ENCODE measurements at places on chromosomes 11 and 22.

GRCh38 chr11:64229744-64230170 is 591 bp upstream of the DNAJC4 start:
- DNase-seq, result no peak

DNA sequence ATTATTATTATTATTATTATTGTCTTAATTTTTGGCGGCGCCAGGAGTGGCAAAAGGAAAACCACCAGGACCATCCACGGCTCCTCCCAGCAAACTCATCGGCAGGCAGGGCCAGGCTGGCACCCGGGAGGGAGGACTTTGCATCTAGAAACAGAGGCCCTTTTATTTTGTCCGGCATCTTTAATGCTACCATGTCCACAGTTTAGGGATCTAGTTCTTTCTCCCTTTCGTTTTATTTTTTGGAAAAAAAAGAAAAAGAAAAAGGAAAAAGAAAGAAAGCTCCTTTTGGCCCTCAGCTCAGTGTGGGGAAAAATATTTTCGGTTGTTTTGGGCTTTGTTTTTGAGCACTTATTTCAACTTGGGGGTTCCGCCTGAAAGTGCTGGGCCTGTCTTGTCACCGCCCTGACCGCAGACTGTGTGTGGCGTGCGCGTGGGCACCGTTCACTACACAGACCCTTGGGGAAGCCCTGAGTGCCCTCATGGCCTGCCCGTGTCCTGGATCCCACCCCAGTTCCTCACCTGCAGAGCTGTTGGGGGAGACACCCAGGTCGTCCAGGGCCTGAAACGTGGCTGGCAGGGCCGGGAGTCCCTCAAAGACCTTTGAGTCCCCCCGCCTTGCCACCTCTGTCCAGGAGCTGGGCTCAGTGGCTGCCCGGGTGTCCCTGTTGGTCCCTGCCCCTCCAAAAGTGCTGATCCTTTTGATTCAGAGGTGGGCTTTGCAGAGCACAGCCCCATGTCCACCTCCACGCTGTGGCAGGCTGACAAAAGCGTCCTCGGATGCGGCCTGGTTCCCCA is 69.1 kb upstream of the PPARA start:
- DNase-seq, result no peak

- no peak for DNase-seq
Measured at GRCh38 chr11:130456286-130456685, 7.8 kb downstream of the ADAMTS15 start.

DNA sequence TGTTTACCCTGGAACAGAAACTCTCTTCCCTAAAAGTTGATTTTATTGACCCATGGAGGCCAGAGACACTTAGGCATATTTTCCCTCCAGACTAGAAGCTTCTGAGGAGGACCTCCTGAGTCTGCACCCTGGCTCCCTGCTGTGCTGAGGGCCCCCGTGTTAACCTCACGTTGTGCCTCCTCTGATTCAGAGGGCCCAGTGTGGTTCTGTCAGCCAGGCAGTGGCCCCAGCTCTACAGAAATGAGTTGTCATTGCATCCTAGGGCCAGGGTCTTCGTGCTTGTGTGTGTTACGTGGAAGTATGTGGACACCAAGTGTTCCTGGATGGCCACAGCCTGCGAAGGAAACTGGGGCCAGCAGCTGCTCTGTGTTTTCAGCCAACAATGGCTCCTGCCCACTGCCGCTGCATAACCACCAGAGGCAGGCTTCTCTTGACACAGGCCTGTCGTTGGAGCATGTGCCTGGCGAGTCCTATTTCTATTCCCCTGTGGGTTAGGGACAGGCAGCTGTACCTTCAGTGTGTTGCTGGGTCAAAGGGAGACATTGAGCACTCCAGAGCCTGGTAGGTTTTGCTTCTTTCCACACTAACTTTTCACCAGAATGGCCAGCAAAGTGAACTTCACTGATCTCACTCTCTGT is 44.5 kb downstream of the MED15 start:
- DNase-seq, result peak; percentile 80

GRCh38 chr11:256952-257737 is 20.4 kb downstream of the PSMD13 start:
- DNase-seq, result no peak

GRCh38 chr11:35550374-35551036 is 25.1 kb upstream of the PAMR1 start:
- DNase-seq, result no peak

DNA sequence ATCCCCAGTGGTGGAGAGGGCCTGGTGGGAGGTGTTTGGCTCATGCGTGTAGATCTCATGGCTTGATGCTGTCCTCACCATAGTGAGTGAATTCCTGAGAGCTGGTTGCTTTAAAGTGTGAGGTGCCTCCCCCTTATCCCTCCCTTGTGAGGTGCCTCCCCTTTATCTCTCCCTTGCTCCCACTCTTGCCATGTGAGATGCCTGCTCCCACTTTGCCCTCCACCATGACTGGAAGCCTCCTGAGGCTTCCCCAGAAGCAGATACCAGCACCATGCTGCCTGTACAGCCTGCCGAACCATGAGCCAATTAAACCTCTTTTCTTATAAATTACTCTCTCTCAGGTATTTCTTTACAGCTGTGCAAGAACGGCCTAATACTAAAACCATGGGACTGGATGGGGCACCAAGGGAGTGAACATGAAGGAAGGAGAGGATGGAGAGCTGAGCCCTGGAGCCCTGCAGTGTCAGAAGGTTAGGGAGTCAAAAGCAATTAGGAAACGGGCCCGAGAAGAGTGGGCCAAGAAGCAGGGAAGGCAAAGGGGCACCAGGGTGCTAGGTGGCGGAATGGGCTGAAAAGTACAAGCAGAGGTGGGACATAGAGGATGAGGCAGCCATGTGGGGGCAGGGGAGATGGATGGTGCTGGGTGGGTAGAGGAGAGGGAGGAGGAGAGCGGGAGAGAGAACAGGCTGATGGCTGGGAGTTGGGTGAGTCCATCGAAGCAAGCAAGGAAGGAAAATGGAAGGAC is 9.4 kb downstream of the IFITM10 start:
- no peak for DNase-seq

DNA sequence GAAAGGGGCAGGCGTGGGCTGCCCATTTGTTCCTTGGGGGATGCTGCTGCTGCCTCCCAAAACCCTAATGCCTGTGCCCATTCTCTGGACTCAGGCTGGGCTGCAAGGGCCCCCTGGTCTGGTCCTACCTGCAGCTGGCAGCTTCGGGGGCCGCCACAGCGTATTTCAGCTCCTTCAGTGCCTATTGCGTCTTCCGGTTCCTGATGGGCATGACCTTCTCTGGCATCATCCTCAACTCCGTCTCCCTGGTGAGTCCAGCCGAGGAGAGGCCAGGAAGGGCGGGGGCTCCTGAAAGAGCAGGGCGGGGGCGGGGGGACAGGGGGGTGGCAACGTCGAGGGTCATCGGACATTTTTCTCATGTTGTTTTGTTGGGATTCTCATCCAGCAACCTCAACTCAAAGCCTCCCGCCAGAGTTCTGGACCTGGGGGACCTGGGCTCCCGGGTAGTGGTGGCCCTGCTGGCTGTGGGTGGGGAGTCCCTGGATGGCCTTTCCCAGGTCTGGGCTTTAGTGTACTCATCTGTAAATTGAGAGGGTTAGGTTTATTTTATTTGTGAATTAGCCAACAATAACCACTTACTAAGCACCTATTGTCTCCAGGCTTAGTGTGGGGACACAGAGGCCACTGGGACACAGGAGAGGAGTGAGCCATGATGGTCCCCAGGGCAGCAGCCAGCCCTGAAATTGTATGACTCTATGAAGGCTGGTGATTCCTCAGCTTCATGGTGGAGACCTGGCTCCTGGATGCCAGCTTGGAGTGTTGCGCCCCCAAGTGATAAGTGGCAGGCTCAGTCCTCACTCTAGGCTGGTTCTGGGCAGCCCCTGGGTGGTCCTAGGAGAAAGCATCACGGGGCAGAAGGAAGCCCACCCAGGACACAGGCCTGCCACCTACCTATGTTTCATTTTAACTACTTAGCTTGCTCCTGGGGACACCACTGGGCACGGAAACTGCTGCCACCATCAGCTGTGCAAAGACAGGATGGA is 36.0 kb downstream of the CAPN1 start:
- DNase-seq, result no peak

DNA sequence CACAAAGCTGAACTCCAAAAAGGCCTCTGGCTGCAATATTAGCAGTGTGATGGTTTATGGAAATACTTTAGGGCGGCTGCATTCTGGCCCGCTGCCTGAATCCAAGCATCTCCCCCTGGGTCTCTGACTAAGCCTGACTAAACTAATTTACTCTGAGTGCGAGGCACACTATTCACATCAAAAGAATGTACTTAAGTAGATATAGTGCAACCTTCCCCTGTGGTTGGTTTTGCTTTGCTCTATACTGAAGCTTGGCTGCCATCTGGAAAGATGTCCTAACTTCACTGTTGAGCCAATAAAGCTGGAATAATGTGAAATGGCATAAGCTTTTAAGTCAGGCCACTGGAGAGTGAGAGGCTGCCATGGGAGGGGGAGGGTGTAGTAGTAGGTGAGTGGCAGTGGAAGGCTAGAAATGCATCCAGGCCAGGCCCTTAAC is 321.6 kb downstream of the AASDHPPT start:
- no peak for DNase-seq

- peak; percentile 39 for DNase-seq
Measured at GRCh38 chr22:28833276-28833923, 33.0 kb upstream of the XBP1 start.

GRCh38 chr11:44047931-44048431 is at the start of gene ACCSL:
ACCSL (plus strand) TSS chr11:44047981; CDS start chr11:44048037, 56 bp downstream.
- DNase-seq, result no peak

- peak; percentile 20 for DNase-seq
Measured at GRCh38 chr11:27158456-27159334, 118.1 kb downstream of the BBOX1 start.

GRCh38 chr11:934527-934926 is 8.9 kb downstream of the AP2A2 start:
- DNase-seq, result no peak

GRCh38 chr11:112248201-112248600 is 12.5 kb downstream of the PLET1 start:
- no peak for DNase-seq

DNA sequence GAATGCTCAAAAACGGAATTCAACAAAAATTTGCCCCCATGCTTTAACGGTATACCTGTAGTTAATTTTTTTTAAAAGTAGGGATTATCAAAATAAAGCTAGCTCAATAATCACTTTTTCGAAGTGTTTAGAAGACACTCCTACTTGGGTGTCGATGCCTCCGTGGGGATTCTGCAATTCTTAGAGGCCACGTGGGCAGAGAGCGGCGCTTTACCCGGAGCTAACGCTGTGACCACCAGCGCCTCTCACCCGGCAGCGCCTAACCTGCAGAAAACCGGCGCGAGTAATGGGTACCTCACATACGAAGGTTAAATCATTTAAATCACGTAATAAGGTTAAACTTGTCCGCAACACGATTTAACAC is 583 bp downstream of the TAF1D start:
- DNase-seq, result peak; percentile 26

GRCh38 chr22:29715705-29716104 is 4.1 kb upstream of the CABP7 start:
- DNase-seq, result no peak

DNA sequence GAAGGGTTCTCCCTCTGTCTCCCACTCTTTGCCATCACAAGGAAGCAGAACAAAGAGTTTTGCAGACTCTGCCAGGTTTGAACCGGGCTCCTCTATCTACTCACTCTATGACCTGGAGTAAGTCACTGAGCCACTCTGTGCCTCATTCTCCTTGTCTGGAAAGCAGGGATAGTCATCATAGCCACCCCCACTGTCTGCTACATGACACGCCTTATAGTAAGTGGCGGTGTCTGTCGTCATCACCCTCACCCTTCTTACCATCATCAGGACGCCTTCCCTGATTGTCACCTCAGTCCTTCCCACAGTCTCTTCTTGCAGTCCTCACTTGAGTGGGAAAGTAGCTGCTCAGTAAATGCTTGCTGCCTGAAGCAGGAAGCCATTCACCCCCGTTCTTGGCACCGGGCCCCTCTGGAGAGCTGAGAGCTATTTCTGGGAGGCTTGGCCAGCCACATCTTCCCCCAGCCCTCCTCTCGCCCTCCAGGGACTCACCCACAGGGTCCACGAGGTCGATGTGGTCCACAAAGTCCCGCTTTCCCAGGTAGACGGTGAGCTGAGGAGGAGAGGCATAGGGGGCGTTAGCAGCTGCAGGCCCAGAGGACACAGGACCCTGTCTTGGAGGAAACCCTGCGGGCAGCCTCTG is 46.4 kb downstream of the TPBGL start:
- DNase-seq, result no peak

DNA sequence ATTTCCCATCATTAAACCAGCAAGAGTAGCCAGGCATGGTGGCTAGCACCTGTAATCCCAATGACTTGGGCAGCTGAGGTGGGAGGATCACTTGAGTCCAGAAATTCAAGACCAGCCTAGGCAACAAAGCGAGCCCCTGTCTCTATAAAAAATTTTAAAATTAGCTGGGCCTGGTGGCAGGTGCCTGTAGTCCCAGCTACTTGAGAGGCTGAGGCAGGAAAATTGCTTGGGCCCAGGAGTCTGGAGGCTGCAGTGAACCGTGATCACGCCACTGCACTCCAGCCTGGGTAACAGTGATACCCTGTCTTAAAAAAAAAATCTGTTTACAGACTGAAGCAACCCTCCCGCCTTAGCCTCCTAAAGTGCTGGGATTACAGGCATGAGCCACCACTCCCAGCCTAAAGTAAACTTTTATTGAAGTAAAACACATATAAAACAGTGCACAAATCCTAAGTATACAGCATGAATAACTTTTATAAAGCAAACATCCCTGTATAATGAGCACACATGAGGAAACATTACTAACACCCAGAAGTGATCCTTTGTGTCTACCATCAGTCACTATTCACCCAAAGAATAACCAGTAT is 12.6 kb downstream of the UCP3 start:
- no peak for DNase-seq

DNA sequence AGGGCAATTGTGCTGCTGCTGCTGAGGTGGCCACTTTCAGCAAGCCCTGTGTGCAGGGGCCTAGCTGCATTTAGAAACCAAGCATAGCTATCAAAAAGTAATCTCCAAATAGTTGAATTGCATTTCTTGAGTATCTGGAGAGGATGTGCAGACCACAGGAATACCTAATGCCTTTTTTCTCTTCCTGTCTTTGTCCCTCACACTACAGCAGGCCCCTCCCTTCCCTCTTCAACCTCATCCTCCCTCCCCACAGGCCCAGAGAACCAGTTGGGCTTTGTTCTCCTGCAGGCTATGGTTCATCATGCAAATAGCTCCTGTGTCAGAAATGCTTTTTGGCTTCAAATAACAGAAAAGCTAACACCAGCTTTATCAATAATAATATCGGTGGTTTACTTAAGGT is 47.7 kb downstream of the DKK3 start:
- no peak for DNase-seq

- no peak for DNase-seq
Measured at GRCh38 chr11:2759228-2760195, 59.7 kb upstream of the KCNQ1OT1 start.

- no peak for DNase-seq
Measured at GRCh38 chr22:19003508-19003907, 67.4 kb upstream of the PRODH start.

GRCh38 chr11:132101881-132102280 is 731.5 kb downstream of the NTM start:
- no peak for DNase-seq

- DNase-seq, result no peak
Measured at GRCh38 chr11:76880314-76880713, 19.6 kb downstream of the ACER3 start.

DNA sequence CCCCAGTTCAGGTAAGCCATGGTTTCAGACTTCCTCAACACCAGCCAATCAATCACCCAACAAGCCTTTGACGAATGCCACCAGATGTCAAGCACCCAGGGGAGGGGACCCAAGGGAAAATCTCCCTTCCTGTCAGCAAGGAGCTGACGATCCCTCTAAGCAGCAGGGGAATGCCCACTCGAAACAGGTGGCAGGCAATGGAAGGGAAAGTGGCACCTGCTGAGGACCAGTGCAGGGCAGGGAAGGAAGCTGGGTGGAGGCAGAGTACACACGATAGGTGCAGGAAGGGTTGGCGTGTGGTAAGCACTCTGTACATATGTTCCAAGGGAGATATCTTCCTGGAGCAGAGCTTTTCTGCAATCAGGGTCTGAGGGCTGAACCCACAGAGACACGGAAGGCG is 11.7 kb upstream of the CREB3L1 start:
- no peak for DNase-seq
